ENCODE measurements at places on chromosomes 5 and 9.

- DNase-seq, result peak; percentile 98
Observed at GRCh38 chr9:137578518-137579258, at the start of gene DPH7. Gene DPH7 (minus strand): TSS chr9:137578925. CDS start chr9:137578777, 148 bp downstream.

DNA sequence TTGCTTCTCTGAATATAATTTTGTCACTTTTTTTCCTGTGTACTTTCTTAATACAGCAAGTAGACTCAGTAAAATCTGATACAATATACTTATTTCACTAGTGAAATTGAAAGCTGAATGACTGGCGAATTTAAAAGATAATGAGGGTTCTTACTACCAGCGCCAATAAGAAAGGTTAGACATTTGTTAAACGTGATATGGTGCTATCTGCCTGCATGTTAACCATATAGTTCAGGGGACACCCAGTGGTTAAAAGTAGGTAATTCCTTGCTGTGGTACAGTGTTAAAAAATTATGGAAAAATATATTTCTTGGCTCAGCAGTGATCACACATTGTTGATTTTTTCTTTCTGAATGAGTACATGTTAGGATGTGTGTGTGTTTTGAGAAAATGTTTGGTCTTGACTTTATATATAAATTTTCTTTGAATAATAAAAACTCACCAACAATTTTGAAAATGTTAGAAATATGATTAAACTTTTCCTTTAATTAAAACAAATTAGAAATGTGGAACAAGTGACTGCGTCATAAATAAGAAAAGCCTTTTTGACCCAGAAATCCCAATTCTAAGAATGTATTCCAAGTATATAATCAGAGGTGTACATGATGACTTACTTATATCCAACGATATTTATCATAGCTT is 25.8 kb downstream of the CAST start:
- DNase-seq, result peak; percentile 80

DNA sequence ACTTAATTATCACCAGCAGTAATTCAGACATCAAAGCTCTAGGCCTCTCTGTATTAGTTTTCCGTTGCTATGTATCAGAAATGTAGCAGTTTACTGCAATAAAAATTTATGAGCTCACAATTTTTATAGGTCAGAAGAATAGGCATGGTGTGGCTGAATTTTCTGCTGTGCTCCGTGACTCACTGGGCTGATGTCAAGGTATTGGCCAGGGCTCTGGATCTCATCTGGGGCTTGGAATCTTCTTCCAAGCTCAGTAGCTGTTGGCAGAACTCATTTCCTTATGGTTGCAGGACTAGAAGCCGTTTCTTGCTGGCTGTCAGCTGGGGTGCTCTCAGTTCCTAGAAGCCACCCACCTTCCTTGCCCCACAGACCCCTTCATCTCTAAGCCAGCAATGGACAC is 66.3 kb downstream of the PSAT1 start:
- DNase-seq, result no peak

DNA sequence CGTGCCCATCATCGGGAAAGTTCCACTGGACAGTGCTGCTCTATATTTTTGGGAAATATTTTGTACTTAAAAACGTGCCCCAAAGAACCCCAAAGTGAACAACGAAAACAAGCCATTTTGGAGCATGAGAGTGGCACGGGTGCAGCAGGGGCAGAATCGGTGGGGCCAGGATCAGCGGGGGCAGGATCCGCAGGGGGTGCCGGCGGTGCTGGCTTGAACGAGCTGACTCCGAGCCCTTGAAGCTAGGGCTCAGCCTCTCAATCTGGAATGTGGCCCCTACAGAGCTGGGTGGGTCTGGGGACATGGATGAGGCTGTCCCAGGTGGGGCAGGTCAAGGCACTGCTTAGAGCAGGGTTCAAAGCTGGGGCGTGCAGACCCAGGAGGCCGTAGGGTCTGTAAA is 104.7 kb upstream of the COL5A1 start:
- DNase-seq, result no peak

DNA sequence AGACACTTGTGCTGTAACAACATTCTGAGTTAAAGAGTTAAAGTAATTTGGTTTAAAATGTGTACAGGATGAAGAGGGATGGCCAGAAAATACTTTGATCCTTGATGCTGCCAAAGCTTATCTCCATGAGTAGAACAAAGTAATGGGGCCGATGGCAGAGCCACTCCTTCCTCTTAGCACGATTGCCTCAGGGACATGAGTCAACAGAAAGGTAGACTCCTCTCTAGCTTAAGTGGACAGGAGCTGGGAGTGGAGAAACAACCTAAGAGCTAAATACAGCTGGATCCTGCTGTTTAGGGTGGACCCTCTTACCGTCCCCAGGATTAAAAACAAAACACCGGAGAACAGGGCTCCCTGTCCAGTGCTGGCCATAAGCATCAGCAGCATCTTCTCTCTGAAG is 267.3 kb downstream of the IRX1 start:
- DNase-seq, result no peak

- DNase-seq, result peak; percentile 34
Observed at GRCh38 chr9:129141066-129142041, 30.1 kb downstream of the PTPA start.

DNA sequence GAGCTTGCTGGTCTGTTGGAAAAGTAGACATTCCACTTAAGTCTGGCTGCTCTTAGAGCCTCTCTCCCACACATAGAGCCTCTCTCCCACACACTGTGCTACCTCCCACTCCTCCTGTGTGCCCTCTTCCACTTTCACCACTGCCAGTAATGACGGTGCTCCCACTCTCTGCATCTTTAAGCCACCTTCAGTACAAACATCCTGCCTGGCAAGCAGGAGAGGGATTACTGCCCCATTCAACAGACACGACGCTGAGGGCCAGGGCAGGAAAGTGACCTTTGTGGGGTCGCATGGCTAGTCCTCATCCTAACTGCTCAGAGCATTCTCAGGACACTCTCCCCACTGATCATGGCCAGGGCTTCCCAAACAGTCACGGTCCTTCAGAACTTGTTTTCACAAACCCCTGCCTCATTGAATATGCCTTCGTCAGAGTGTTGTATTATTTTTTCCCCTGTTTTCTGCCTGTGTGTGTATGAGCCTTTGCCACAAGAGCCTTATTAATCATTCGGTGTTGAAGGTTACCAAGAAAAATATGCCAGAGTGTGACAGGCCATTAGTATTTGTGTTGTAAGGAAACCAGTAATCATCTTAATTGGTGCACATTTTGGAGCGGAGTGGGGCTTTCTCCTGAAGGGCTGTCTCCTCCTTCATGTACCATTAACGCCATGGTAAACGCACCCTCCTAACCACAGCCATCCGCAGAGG is 87.1 kb upstream of the SAP30L start:
- no peak for DNase-seq

- DNase-seq, result no peak
Observed at GRCh38 chr9:108213511-108213910, 642.3 kb downstream of the ACTL7B start.

DNA sequence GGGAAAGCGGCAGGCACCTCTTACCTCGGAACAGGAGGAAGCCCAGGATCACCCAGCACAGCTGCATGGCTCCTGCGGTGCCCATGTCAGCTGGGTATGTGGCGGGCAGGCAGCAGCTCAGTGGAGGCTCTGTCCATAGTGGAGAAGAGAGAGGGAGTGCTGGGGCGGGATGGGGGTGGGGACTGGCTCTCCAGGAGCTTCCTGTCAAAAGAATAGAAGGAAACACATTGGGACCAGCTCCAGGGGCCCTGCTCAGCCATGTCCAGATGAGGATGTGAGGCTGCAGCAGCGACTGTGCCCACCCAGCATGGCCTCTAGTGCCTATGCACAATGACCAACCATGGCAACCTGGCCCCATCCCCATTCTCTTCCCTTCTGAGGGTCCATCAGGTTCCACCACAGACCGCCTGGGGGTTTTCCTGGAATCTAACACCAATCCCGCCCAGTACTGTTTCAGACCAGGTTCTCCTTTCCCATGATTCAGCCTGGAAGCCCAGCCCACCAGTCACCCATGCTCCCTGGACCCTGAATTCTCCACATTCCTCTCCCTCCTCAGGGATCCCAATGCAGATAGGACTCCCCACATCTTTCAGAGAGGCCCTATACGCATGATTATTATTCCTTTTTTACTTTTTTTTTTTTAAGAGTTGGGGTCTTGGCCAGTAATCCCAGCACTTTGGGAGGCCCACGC is at the start of gene ECSCR:
Gene ECSCR, minus strand, starts transcription at position 158 of the 691 bp plus-strand sequence. Its CDS starts 73 bp downstream, at position 85.
- no peak for DNase-seq

Measured in RWPE1 (cell line).